Ecto neural progenitor cell (in vitro differentiated cells): ENCODE measurements at places on chromosomes 3 and 15.
A peak's percentile ranks its signal among the peaks of the same experiment; 100 is the strongest.

DNA sequence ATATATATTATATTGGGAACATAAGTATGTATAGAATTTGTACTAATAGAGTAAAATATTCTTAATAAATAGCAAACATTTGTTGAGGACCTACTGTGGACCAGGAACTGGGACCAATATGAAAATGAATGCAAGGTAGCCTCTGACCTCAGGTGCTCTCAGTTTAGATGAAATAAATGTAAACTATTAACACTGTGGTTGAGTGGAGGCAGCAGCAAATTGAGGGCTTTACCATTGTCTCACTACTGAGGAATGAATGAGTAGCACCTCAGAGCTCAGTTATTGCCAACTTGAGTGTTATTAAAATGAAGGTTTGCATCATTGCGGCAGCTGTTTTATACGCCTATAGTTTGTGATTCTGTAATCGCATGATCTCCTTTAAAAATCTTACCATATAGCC is 90.9 kb upstream of the CGNL1 start:
- DNase-seq: no peak

DNA sequence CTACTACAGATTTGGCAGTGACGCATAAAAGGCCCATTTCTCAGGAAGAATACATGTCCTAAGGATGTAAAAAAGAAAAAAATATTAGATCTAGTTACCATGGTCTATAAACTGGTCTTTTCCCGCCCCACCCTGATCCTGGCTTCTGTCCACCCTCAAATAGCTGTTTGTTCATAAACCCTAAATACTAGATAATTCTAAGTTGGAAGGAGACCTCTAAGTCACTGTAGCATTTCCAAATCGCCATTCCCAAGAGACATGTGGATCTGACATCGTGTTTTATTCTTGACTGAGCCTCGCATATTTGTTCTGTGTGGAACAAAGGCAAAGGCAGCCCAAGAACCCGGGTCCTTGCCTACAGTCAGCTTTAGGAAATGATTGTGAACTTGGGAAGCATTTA is 49.0 kb downstream of the LMCD1 start:
- no peak for DNase-seq

GRCh38 chr3:147030274-147030673 is 376.1 kb downstream of the ZIC4 start:
- no peak for DNase-seq

DNA sequence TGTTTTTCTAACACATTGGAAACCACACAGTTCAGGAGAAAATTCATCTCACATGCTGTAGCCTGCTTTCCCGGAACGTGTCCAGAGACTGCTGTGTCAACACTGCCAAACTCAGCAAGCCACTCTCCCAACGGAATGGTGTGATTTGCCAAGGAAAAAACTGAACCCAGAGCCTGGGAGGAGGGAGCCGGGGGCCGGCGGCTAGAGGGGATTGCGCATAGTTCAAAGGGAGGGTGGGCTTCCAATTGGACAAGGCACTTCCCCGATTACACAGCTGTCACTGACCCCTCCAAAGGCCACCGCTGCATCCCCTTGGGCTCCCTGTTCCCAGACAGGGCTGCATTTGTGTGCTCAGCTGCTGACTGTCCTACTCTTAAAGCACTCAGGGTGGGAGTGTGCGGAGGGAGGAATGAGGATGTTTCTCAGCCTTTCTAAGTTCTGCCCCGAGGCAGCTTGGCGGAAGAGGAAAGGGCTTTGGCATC is 256.2 kb downstream of the ZNF621 start:
- peak; percentile 83 for DNase-seq

DNA sequence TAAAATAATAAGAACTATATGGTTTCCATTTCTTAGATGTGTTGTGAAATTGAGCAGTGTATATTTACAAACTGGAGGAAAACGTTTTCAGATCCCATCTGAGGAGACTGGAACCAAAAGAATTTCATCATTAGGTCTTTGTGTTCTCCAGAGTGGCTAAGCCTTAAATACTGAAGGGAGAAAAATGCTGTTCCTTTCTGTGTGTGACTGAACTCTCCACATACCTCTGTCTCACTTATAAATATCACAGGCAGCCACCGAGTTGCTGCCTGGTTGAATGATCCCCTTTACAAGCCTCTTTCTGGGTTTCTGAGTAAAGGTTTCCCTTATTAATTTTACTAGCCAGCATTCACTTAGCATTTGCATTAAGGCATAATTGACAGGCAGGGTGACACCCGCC is 913.9 kb upstream of the NR2F2 start:
- no peak for DNase-seq
